ENCODE measurements at places on chromosomes 11 and 22. TPM values are rescaled to one million over a fixed set of nuclear protein-coding genes. Genes with fewer than 3 reads are reported as not detected.
A peak's percentile ranks its signal among the peaks of the same experiment; 100 is the strongest.

KCNE3 gene
- total RNA-seq = 0.71 TPM

SCN2B gene
- total RNA-seq = 0.16 TPM

SOX10 gene
- total RNA-seq = 2.2 TPM

CKAP5 gene
- total RNA-seq = 71.4 TPM

CD3E gene
- total RNA-seq = 1.2 TPM

SCGB1D2 gene
- not detected for total RNA-seq

- ATAC-seq = peak; percentile 39
These were observed 11.7 kb upstream of the KAT5 start for GRCh38 chr11:65700399-65700798.

GRCh38 chr22:44701824-44702478 is at the start of gene PRR5:
TSS of gene PRR5 (plus strand) at chr22:44702204. CDS start at chr22:44702475, 271 bp downstream.
- peak; percentile 88 for ATAC-seq

DNA sequence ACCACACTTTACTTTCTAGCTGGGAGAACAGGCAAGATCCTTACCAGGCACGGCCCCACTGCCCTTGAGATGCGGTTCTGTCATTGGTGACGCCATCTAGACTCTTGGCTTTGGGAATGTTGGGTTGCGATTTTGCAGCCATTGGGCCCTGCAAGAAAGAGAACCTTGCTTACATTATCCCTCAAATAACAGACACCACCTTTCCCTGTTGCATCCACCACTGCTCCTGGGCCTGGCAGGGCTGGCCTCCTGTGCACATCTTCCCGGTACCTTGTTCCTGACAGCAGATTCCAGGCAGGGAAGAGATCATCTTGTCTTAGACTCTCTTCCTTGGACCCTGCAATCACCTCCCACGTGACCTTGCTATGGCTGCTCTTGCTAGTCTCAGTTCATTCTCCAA is 3.4 kb downstream of the DHCR7 start:
- ATAC-seq = no peak

GRCh38 chr11:103703437-103703836 is 333.0 kb upstream of the DDI1 start:
- ATAC-seq = no peak

- ATAC-seq = no peak
These were observed 1.2 kb downstream of the CXCR5 start for GRCh38 chr11:118884875-118885274.

DNA sequence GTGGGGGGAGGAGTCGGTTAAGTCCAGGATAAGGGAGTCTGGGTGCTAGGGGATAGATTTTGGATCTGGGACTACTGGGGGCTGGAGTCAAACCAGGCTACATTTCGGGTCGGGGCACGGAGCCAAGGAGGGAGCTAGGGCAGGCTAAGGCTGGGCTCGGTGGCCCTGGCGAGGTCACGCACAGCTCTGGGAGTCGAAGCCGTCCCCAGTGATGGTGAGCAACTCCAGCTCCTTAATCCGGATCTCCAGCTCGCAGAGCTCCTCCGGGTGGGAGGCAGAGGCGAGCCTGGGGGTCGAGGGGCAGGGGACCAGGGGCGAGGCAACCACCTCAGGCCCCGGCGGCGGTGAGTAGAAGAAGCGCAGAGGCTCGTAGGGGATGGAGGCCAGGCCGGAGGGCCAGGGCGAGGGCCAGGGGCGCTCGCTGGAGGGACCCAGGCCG is 544 bp downstream of the C11orf91 start:
- no peak for ATAC-seq

GRCh38 chr22:41928593-41929417 is 2.2 kb upstream of the TNFRSF13C start:
- ATAC-seq = no peak

GRCh38 chr11:22234743-22235142 is 41.9 kb downstream of the ANO5 start:
- no peak for ATAC-seq

DNA sequence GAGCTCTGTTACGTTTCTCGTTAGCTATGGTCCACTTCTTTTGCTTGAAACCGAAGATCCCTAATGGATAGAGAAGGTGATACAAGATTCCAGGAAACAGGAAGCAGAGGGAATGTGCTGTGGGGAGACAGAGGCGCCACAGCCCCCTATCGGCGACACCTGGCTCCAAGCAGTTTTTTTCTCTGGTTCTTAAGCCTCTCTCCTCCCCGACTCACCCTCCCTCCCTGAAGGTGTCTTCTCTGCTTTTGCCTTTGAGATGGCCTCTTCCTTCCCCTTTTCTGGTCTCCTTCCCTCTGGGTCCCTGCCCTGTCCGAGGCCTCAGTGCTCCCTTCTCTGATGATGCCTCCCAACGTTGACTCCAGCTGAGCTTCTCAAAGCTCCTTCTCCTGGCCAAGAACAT is 14.2 kb upstream of the APOBEC3A start:
- ATAC-seq = no peak

GRCh38 chr11:93974759-93975158 is 46.4 kb upstream of the HEPHL1 start:
- no peak for ATAC-seq

DNA sequence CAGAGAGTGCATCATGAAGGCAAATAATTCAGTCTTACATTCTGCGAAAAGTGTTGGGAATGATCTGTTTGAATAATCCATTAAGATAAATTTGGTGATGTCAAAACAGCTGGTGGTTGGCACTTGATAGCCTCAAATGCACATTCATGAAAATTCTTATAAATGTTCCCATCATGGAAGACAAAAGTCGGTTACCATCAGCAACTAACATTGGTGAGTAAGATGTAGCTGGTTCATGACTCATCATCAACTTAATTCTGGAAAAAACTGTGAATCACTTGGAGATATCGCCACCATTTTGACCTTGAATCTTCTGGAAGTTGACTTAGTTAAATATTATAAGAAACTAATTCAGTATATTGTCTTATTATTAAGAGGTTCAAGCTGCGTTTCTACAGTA is 11.2 kb downstream of the CRYBB1 start:
- no peak for ATAC-seq

DNA sequence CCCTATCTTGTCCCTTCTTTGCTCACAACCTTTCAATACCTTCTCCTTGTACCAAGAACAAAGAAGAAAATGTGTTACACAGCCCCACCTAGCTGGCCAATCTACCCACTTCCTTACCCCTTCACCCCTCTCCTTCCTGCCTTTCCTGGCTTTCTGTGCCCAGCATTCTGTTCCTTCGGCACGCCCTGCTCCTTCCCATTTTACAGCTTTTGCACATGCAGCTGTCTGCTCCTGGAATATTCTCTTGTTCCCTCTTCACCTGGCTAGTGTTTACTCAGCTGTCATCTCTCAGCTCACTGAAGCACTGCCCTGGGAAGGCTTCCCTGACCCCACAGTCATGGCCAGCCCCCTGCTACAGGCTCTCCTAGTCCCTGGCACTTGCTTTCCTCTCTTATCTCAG is 30.7 kb downstream of the SERPINH1 start:
- ATAC-seq = no peak

GRCh38 chr11:101880222-101880621 is 34.6 kb upstream of the CEP126 start:
- no peak for ATAC-seq

GRCh38 chr22:37260155-37260795 is 16.2 kb upstream of the RAC2 start:
- ATAC-seq = no peak
